ENCODE measurements at places on chromosomes 3 and 15. TPM values are rescaled to one million over a fixed set of nuclear protein-coding genes. Genes with fewer than 3 reads are reported as not detected.

GRCh38 chr3:108488631-108489030 lies 21.8 kb downstream of the MYH15 start:
- H3K36me3 ChIP-seq, result no peaks in the 10 kb centered on the region
- DNase-seq, result no peak
- peaks cover 7% of the 10 kb centered on the region for H3K27me3 ChIP-seq
- peaks cover 6% of the 10 kb centered on the region for H3K4me1 ChIP-seq
- H3K4me3 ChIP-seq, result no peak overlapping the region
- no peak overlapping the region for H3K27ac ChIP-seq

- DNase-seq, result no peak
- H3K4me3 ChIP-seq, result no peak overlapping the region
- H3K27ac ChIP-seq, result no peak overlapping the region
- H3K36me3 ChIP-seq, result peaks cover 31% of the 10 kb centered on the region
- H3K4me1 ChIP-seq, result peaks cover 11% of the 10 kb centered on the region
- H3K27me3 ChIP-seq, result no peaks in the 10 kb centered on the region
These were observed 21.6 kb upstream of the TIGIT start for GRCh38 chr3:114272271-114272670.

- H3K4me3 ChIP-seq, result no peak overlapping the region
- no peaks in the 10 kb centered on the region for H3K36me3 ChIP-seq
- no peaks in the 10 kb centered on the region for H3K27me3 ChIP-seq
- DNase-seq, result no peak
- no peak overlapping the region for H3K27ac ChIP-seq
These were observed 612.8 kb downstream of the MAGI1 start for GRCh38 chr3:65425880-65426279.

GRCh38 chr15:39925112-39925842 lies 5.2 kb upstream of the GPR176 start:
- H3K36me3 ChIP-seq, result peaks cover 7% of the 10 kb centered on the region
- H3K4me3 ChIP-seq, result no peak overlapping the region
- no peak for DNase-seq
- peaks cover 23% of the 10 kb centered on the region for H3K4me1 ChIP-seq
- H3K27me3 ChIP-seq, result peaks cover 8% of the 10 kb centered on the region

DNA sequence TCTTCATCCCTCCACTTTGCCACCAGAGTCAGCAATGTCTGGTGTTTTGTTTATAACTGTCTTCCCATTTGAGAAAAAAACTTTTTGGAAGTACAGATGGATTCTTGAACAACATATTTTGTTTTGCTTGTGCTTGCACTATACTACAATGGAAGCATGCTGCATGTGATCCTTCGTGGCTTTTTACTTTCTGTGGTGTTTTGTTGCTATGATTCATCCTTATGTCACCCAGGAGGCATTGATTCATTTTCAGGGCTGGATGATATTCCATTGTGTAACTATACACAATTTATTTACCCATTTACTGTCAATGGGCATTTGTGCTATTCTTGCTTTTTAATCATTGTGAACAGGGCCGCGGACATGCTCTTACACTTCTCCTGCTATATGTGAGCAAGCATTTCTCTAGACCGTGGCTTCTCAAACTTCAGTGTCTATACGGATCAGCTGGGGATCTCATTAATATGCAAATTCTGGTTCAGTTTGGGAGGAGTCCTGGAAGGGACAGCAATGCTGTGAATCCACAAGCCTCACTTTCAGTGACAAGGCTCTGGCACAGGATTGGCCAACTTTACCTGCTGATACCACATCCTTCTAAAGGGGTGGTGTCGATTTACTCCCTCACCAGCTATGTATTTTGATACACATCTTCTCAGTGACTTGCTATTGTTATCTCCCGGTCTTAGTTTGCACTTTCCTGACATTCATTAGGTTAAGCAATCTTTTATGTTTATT lies 65.9 kb downstream of the POLR2M start:
- H3K27ac ChIP-seq, result no peak overlapping the region
- H3K4me1 ChIP-seq, result peaks cover 27% of the 10 kb centered on the region
- peaks cover 7% of the 10 kb centered on the region for H3K27me3 ChIP-seq
- DNase-seq, result no peak

DNA sequence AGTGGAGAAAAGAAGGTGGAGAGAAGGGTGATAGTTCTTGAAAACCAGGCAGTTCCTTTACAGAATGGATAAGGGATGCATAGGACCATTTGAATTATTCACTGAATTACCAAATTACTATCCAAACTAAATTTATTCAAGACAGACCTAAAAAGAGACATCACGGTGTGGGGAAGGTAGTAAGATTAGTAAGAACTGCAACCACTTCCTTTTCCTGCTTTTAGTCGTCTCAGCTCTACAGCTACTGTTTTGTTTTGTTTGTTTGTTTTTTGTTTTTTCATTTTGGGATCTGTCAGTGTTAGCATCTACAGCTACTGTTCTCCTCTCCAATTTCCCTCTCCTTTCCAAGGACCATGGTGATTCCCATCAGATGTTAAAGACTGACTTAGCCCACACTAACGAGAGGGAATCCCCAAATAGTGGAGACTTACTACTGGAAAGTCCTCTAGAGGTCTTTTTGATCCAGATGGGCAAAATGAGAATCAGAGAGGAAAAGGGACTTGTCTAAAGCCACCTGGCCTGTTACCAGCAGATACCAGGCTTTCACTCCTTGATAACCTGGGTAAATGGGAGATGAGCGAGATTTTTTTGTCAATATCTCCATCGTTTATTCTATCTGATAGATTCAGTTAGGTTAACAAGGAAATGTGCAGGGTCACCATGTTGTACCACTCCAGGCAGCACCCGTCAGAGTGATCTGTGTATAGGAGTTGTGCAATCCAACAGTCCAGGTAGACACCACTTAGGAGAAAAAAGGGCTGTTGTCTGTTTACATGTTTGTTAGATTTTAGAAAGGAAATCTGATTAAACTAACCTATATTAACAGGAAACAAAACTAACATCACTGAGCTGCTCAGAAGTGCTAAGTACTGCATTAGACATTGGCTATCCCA lies 6.0 kb downstream of the HCLS1 start:
- peak overlapping the region; percentile 39 for H3K4me3 ChIP-seq
- no peaks in the 10 kb centered on the region for H3K27me3 ChIP-seq
- H3K36me3 ChIP-seq, result peaks cover 90% of the 10 kb centered on the region
- H3K4me1 ChIP-seq, result peaks cover 68% of the 10 kb centered on the region
- no peak for DNase-seq
- peak overlapping the region; percentile 83 for H3K27ac ChIP-seq

DNA sequence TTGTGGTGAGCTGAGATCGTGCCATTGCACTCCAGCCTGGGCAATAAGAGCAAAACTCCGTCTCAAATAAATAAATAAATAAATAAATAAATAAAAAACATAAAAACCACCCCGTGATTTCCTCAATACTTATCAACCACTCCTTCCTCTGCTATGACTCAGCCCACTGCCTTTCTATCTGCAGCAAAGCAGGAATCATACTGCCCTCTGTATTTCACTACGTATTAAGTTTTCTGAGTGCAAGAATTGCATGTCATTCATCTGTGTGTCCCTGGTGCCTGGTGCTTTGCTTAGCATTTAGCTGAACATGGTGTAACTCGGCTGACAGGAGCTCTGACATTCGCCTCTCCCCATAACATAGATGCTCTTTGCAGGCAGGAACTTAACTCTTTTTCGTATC lies 7.1 kb downstream of the LSG1 start:
- DNase-seq, result no peak
- H3K4me3 ChIP-seq, result no peak overlapping the region
- no peak overlapping the region for H3K27ac ChIP-seq
- H3K4me1 ChIP-seq, result peaks cover 33% of the 10 kb centered on the region
- no peaks in the 10 kb centered on the region for H3K27me3 ChIP-seq
- peaks cover 74% of the 10 kb centered on the region for H3K36me3 ChIP-seq

GRCh38 chr3:101154401-101154800 lies 161.2 kb upstream of the ABI3BP start:
- H3K36me3 ChIP-seq, result no peaks in the 10 kb centered on the region
- H3K27ac ChIP-seq, result no peak overlapping the region
- H3K4me1 ChIP-seq, result peaks cover 6% of the 10 kb centered on the region
- H3K4me3 ChIP-seq, result no peak overlapping the region

GRCh38 chr15:101543026-101543390 lies 53.5 kb upstream of the PCSK6 start:
- no peaks in the 10 kb centered on the region for H3K36me3 ChIP-seq
- no peak for DNase-seq
- H3K4me3 ChIP-seq, result no peak overlapping the region
- H3K4me1 ChIP-seq, result no peaks in the 10 kb centered on the region
- H3K27ac ChIP-seq, result no peak overlapping the region
- peaks cover 9% of the 10 kb centered on the region for H3K27me3 ChIP-seq

- DNase-seq, result no peak
- no peak overlapping the region for H3K4me3 ChIP-seq
- H3K27me3 ChIP-seq, result peaks cover 16% of the 10 kb centered on the region
- peaks cover 7% of the 10 kb centered on the region for H3K36me3 ChIP-seq
- peaks cover 12% of the 10 kb centered on the region for H3K4me1 ChIP-seq
These were observed 4.9 kb upstream of the ZNF662 start for GRCh38 chr3:42901073-42901415.

GRCh38 chr15:45399381-45400212 lies 21.3 kb upstream of the GATM start:
- no peak for DNase-seq
- H3K36me3 ChIP-seq, result peaks cover 6% of the 10 kb centered on the region
- no peak overlapping the region for H3K27ac ChIP-seq
- H3K27me3 ChIP-seq, result peaks cover 27% of the 10 kb centered on the region
- peaks cover 13% of the 10 kb centered on the region for H3K4me1 ChIP-seq

- peaks cover 31% of the 10 kb centered on the region for H3K4me1 ChIP-seq
- DNase-seq, result no peak
- peak overlapping the region; percentile 4 for H3K27ac ChIP-seq
- H3K27me3 ChIP-seq, result no peaks in the 10 kb centered on the region
- H3K36me3 ChIP-seq, result peaks cover 73% of the 10 kb centered on the region
These were observed 7.9 kb downstream of the RPL14 start for GRCh38 chr3:40465111-40465407.

GRCh38 chr3:138786788-138787271 lies 47.9 kb downstream of the PIK3CB start:
- DNase-seq, result no peak
- H3K4me1 ChIP-seq, result peaks cover 19% of the 10 kb centered on the region
- H3K27ac ChIP-seq, result peak overlapping the region; percentile 19
- no peaks in the 10 kb centered on the region for H3K27me3 ChIP-seq
- no peak overlapping the region for H3K4me3 ChIP-seq

DNA sequence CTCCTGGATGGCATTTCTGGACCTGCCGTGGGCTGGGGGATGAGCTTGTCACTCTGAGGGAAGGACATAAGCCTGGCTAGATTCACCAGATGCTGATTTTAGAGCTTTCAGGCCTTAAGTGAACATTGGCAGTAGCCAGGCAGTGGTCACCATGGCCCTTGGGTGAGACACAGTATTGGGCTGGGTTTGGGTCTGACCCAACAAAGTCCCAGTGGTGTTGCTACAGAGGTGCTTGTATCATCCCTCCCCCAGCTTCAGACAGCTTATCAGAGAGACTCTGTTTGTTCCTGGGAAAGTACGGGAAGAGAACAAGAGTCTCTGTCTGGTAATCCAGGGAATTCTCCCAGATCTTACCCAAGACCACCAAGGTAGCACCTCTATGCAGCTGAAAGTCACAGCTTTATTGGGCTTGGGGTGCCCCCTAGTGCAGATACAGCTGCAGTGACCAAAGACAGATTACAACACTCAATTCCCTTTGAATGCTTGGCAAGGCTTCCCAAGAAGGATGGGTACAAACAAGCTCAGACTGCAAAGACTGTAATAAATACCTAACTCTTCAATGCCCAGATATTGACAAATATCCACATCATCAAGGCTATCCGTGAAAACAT lies 9.8 kb upstream of the RUVBL1 start:
- DNase-seq, result no peak

- no peak for DNase-seq
- H3K27me3 ChIP-seq, result no peaks in the 10 kb centered on the region
- H3K4me3 ChIP-seq, result no peak overlapping the region
- H3K4me1 ChIP-seq, result peaks cover 19% of the 10 kb centered on the region
These were observed 91.5 kb upstream of the RBMS3 start for GRCh38 chr3:29189328-29189727.

DNA sequence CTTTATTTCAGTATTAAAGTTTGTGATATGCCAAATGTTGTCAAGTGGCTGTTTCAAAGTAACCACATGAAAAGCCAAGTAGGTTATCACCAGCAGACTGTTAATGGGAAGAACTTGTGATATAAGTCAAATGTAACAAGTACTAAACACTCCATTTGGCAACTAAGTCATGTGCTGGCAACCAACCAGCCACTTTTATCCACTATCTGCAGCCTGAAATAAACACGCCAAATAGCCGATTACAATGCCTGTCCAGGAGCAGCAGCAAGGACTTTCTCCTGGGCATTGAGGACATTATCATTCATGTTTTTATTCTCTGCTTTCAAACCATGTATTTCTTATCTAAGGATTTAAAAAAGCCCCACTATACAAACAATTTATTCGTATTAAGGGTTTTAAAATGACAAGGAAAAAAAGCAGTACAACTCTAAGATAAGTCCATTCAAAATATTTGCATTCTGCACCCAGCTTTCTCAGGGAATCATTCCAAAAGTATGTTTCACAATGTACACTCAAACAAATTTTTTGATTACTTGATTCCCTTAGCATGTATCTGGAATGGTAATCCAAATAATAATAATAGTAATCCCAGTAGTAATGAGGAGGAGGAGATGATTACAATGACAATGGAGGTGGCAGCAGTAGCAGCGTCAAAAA lies 448.6 kb downstream of the ERC2 start:
- H3K27ac ChIP-seq, result no peak overlapping the region
- no peak overlapping the region for H3K4me3 ChIP-seq
- H3K4me1 ChIP-seq, result no peaks in the 10 kb centered on the region
- H3K36me3 ChIP-seq, result no peaks in the 10 kb centered on the region
- DNase-seq, result no peak

- no peaks in the 10 kb centered on the region for H3K27me3 ChIP-seq
- no peak overlapping the region for H3K4me3 ChIP-seq
- no peaks in the 10 kb centered on the region for H3K4me1 ChIP-seq
- H3K27ac ChIP-seq, result no peak overlapping the region
These were observed 148.4 kb downstream of the DTWD1 start for GRCh38 chr15:49769225-49769624.

DNA sequence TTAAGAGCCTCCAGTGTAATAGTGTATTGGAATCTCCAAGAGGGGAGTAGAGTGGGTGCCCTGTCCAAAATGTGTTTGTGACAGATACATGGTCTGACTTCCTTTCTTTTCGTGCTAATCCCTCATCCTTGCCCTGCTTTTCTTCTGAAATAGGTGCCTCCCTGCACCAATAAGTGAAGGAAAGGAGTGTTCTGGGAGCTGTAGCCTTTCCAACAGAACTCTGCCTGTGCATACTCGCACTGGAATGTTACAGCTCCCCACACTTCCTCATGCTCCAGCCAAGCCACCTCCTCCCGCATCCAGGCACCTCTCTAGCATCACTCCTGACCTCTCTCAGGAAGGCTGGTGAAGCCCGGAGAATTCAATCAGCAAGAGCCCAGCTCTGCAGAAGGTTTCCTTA lies 478.0 kb downstream of the GABRG3 start:
- no peak for DNase-seq
- no peaks in the 10 kb centered on the region for H3K36me3 ChIP-seq
- no peaks in the 10 kb centered on the region for H3K4me1 ChIP-seq
- H3K4me3 ChIP-seq, result no peak overlapping the region

The AADACL2 gene
- not detected for total RNA-seq

The CNTN3 gene
- total RNA-seq, result not detected

The COL8A1 gene
- not detected for total RNA-seq

The SLC12A1 gene
- not detected for total RNA-seq

Data from activated T-helper 2 cell treated with anti-CD3 and anti-CD28 coated beads, Interferon-gamma antibody, Interleukin-2, Interleukin-4, amounts not matched to agents 10 μg/mL and 5 μg/mL and 100 μg/mL, durations not matched to agents 14 hours and 24 hours and 36 hours (primary cell).